ENCODE measurements at places on chromosomes 1 and 21.

DNA sequence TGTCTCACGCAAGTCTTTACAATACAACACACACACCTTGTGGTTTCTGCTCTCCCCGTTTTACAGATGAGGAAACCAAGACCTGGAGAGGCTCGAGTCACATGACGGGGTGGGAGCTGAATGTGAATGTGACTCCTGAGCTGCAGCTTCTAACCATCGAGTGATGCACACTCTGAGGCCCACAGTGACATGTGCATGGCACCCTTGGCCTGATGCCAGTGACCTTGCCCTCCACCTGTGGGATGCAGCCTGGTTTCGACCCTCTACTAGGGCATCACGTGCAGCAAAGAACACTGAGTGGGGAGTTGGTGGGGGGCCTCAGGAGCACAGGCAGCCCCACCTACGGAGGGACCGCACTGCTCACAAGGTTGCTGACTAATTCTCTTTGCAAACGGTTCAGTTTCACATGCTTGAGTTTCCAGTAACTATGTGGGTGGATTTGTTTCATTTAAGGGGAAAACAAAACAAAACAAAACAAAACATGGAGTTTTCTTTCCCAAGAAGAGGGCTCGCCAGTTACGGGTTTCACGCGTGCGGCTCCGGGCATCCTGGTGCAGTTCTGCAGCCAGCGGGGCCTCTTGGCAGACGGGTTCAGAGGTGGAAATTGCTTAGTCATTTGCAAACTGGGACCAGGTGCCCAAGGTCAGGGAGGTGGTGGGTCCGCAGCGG, 22.9 kb downstream of the SPSB1 start:
- DNase-seq: no peak

GRCh38 chr1:246364415-246364941, 142.6 kb downstream of the SMYD3 start:
- no peak for DNase-seq

DNA sequence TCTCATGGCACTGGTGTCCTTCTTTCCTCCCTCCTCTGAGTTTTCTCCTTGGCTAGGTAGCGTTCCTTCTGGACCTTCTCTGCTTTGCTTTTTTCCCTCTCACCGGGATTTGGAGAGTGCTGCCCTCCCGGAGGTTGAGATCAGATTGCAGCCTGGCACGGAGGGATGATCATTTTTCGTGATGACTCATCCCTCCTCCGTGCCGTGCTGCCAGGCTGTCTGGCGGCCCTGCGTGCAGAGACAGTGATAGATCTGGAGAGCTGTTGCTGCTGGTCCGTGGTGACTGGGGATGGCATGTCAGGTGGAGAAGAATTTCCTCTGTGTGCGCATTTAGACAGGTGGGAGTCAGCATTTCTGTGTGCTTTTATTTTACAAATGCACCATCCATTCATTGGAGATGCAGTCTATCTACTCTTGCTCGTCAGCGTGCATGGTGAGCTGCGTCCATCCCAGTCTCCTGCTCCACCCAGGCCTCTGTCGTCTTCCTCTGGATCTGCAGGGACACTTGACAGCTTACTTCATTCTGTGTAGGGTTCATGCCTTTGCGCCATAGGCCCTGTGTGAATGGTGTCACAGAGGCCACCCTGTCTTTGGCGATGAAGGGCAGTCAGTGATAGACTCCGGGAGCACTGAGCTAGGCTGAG, 104.4 kb downstream of the PCBP3 start:
- DNase-seq: peak; percentile 50

DNA sequence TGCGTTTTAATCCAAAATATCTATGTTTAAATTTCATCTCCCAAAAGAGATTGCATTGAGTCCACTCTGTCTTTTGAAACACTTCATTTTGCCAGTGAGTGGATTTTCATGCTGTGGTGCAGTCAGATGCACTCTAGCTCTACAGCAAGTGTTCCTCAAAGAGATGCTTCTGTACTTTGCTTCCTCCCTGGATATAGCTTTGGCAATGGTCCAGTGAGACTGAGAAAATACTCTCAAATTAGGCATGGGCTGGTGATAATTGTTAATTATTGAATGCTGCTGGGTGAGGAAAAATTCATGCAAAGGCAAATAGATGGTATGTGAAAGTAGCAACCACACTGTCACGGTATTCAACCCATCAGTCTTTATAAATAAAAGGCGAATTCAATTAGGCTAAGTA, 396.9 kb downstream of the ADGRL2 start:
- no peak for DNase-seq

GRCh38 chr1:36154765-36155407, 1.1 kb upstream of the MAP7D1 start:
- no peak for DNase-seq

DNA sequence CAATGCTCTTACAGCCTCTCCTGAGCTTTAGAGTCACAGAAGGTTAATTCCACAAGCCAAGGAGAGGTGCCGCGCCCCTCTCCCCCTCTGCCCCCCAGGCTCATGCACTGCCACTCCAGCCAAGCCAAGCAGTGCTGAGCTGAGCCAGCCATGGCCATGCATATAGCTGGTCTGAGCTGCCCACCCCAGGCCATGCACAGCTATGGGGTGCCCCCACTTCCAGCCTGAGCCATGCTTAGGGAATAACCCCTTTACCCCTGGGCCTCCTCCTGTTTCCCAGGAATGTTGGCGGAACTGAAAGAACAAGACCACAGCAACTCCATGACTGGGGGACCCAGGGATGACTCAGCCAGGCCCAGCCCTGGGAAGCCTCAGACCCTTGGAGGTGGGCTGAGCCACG, 34.0 kb upstream of the MAGOH start:
- no peak for DNase-seq

DNA sequence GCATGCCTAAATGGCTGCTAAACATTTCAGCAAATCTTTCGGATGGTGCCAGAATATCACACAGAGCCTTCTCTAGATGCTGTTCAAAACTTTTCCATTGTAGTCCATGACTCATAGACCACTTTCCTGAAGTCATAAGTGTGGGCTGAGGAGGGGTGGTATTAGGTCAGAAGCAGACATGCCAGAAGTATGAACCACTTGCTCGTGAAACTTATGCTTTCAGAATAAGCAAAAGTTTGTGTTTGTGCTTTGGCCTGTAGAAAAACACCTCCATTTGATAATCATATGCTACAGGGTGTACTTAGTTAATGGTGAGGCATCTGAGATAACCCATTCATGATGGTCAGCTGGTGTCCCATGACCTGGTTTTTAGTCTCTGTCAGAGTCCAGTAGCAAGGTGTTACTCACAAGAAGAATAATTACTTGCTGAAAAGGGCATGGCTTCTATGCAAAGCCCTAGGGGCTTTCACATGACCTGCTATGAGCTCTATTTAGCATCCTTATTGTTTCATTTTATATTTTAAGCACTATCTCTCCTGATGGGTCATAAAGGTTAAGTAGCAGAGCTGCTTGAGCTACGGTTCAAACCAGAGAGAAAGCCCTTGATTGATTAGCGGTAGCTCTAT, 183.1 kb upstream of the IVNS1ABP start:
- DNase-seq: no peak

DNA sequence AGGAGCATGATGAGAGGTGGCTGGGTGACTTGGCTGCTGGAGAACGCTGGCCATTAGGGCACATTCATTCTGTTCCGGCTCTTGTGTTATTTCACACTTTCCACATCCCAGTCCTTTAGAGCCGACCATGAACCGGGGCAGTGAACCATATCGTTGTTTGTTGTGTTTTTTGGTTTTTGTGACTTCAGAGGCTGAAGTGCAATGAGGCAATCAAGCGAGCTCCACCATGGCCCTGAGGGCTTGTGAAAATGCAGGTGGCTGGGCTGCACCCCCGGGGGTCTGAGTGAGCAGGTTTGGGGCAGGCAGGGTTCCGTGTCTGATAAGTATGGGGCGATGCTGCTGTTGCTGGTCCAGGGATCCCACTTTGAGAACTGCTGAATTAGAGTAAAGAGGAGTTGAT, 23.7 kb downstream of the ABCG1 start:
- no peak for DNase-seq

GRCh38 chr1:23657659-23658275, 33.8 kb upstream of the RPL11 start:
- DNase-seq: no peak

DNA sequence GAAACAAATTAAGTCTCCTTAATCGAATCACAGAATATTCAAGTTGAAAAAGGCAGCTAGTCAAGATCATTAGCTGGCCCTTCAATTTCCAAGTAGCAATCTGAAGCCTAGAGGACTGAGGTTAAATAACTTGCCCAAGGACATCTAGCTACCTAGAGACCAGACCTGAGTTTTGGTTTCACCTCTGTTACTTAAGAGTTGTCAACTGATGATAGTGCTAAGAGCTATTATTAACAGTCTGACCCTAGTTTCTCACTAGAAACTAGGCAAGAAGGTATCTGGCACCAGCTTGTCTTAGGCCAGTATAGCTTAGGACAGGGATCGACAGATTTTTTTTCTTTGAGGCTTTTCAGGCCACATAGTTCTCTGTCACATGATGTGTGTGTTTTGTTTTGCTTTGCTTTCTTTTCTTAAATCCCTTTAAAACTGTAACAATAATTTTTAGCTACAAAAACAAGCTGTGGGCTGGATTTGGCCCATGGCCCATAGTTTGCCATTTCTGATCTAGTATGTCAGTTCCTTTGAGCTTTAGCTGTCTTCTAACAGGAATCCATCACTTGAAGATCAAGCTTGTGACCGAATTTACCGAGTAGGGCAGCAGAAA, 23.2 kb downstream of the TRIM45 start:
- DNase-seq: no peak
